ENCODE measurements at places on chromosomes 7 and 10.

DNA sequence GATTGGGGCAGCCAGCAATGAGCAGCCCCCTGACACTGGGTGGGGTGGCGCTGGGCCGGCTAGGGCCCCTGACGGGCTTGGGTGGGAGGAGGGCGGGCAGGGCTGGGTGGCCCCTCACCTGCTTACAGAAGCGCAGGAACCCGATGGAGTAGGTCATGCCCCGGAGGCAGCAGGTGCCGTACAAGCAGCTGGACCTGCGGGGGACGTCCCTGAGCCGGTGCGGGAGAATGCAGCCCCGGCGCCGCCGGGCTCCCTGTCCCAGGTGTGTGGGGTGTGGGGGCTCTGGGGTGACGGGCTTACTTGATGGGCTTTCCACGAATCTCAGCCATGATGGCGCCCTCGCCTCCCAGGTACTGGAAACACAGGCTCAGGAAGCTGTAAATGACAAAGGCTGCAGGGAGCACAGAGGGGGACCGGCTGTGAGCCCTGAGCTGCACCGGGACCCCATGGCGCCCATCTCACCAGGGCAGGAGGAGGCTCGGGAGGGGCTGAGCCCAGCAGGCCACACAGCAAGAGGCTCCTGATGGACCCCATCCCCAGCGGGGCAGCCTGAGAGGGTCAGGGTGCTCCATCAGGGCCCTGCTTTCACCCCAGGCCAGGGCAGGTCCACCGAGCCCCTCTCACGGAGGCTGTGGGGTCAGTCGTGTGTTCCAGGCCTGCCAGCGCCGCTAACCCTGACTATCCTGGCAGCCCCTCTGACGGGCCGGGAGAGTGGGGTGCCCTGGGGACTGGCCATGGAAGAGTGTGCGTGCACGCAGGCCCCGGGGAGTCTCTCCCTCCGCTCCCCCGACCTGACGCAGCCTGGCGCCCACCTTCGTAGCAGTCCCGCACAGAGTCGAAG lies 5.8 kb downstream of the TMEM184A start:
- DNase-seq, result no peak

- DNase-seq, result no peak
These were observed 13.3 kb upstream of the DKK1 start for GRCh38 chr10:52300599-52301277.

DNA sequence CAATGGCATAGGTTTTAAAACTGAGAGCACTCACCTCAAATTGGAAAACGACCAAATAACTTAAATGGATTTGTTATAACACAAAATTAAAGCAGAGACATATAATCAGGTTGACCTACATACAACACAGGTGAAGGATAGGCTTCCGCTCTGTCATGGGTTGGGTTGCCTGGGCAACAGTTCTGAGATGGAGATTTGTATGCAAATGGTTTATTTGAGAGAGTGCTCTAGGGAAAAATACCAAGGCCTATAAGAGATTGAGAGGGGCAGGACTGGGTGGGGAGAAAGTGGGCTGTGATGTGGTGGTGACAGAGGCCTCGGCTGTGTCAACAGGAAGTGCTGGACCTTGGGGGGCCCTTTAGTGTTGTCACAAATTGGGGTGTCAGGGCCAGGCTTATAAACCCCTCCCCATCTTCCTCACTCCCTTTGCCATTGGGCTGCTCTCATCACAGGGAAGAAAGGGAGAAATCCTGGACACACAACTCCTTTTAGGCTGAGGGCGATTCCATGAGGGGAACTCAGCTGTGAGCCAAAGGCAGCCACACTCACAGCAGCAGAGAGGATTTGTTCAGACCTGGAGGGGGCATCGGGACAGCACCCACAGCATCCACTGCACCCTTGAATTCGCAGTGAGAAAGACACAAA lies 105.4 kb upstream of the LYZL1 start:
- DNase-seq, result no peak

- DNase-seq, result no peak
These were observed 117.8 kb downstream of the ABLIM1 start for GRCh38 chr10:114540236-114540635.

DNA sequence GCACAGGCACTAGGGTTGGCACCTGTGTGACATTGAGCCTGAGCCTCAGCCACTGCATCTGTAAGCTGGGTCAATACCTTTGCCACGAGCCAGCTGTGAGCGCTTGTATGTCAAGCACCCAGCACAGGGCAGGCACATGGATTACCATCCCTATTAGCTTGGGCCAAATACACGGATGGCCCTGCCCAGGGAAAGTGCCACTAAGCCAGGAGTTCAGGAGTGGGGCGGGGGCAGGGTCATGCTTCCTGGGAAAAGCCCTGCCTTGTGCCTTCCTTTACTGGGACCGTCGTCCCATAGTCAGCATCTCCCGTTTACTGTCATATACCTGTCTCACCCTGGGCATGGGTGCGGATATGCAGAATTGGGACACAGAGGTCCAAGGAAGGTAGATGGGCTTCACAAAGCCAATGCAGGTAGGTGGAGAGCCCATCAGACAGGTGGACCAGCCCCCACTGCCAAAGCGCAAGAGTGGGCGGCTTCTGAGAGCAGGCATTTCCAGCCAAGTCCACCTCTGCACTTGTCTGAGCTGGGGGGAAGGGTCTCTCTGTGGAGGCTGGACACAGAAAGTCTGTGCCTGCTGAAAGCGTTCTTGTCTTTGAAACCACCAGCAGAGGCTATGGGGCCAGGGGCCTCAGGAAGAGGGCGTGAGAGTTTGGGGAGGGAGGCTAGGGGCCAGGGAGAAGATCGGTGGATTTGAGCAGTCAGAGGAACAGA lies 72.6 kb downstream of the VWA2 start:
- no peak for DNase-seq

GRCh38 chr10:7312488-7312857 lies 98.4 kb downstream of the SFMBT2 start:
- no peak for DNase-seq

DNA sequence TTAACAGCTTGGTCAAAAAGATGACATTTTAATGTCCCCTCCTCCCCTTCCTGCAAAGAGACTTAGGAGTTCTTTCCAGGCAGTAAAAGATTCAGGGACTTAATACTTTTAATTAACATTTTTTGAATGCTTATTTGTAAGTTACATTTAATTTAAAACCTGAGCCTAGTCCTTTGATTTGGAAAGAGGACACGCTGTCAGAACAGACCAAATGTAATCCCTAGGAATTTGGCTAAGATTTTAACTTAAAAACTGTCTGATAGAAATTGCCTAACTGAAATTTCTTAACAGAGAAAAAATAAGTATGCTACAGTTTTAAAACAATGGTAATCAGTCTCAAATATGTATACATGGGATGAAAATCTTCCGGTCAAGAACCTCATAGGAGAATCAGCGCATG lies 98.5 kb downstream of the NRP1 start:
- DNase-seq, result no peak

GRCh38 chr7:128974241-128974934 lies 36.7 kb downstream of the IRF5 start:
- no peak for DNase-seq

DNA sequence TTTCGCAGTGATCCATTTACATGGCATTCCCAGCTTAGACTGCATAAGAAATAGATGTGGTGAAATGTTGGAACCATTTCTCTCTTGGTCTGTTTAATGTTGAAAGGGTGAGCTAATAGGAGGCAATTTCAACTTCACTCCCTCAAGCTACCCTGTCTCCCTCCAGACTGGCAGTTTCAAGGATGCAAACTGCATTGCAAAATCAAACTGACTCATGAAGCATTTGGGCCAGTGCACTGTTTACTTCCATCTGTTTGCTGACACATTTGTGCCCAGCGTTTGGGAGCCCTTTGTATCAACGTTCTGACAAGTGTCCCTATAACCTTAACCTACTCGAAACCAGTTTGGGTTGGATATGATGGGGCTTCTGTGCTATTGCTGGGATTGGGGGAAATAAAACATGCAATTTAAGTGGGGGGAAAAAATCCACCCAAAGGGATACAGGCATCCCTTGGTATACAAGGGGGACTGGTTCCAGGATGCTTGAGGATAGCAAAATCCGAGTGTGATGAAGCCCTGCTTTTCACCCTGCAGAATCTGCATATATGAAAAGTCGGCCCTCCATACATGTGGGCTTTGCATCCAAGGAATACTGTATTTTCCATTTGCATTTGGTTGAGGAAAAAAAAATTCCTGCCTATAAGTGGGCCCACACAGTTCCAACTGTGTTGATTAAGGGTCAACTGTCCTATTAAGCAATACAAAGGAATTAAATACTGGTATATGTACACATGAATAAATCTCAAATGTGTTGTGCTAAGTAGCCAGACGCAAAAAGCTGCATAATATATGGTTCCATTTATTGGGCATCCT lies 15.6 kb downstream of the RHEB start:
- peak; percentile 86 for DNase-seq

DNA sequence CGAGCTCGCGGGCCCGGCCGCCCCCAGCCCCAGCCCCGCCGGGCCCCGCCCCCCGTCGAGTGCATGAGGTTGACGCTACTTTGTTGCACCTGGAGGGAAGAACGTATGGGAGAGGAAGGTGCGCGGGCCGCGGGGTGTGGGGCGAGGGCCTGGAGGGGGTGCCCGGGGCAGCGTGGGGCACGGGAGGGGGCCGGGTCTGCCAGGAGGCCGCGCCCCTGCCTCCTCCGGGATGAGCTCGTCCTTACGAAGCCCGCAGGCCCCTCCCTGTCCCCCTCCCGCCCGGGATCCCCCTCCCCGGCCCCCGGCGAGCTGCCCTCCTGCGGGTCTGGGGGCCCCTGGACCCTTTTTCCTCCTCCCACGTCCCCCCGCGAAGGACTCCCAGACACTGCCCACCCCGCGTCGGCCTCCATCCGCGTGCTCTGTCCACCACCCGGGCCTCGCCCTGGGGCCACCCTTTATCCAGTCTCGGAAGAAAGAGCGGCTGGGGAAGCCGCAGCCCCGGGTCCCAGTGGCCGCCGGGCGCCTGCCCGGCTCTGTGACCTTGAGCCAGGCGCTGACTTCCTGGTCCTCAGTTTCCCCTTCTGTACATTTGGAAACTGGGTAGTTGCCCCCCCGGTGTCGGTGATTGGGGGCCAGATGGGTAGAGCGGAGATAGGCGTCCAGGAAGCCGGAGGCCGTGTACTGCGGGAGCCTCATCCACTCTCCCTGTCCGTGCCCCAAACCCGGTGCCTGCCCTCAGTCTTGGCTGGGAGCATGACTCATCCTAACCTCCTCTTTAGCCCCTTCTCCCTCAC lies 521 bp downstream of the LIMK1 start:
- no peak for DNase-seq

DNA sequence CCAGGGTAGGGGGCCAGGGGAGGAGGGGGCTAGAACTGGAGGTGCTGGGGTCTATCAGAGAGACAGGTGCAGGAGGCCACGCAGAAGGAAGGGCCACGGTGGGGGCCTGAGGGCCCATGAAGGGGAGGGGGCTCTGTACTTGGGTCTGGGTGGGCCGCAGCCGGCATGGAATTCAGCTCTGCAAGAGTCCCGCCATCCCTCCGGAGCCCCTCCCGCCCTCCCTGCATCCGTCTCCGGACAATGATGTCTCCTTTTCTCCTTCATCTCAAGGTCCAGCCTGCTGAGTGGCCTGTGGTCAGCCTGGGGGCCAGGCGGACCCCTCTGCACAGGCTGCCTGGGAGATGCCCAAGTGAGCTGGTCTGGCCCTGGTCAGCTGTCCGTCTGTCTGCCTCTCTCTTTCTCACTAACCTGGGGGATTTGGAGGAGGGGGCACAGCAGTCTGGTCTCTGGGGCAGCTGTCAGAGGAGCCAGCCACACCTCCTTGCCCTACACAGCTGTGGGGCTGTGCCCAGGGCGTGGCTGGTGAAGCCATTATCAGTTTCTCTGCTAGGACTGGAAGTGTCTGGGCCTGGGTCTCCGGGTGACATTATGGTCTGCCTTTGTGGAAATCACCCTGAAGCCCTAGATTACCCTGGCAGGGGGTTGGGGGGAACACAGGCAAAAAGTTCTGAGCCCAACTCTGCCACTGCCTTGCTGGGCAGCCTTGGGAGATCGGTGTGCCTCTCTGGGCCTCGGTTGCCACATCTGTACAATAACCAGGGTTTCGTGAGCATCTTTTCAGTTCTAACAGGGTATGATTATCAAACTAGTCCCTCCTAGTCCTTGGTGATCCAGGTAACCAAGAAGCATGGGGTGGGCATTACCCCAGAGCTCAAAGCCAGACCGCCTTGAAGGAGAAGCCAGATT lies 19.0 kb upstream of the HSPB1 start:
- no peak for DNase-seq

DNA sequence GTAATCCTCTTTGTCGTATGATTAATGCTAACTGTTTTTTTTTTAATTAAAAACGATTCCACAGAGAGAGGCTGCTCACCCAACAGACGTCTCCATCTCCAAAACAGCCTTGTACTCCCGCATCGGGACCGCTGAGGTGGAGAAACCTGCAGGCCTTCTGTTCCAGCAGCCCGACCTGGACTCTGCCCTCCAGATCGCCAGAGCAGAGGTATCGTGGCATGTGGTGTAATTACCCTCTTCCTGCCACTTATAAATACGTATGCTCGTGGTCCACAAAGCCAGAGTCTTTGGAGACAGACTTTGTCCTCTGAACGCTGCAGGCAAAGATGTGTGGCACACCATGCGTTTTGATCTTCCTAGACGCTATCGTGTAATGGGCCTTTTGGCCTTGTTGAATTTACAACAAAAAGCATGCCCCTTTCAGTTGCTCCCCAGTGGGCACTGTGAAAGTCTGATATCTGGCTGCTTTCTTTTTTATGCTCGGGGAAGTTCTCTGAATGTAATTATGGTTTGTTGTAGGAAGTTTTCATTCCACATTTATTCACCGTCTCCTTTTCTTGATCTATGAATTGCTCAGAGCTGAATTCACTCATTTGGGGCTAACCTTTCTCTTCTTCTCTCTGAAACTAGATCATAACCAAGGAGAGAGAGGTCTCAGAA lies 33.6 kb upstream of the BTBD16 start:
- DNase-seq, result no peak

- DNase-seq, result no peak
These were observed 186.7 kb downstream of the ADAM12 start for GRCh38 chr10:126201603-126202002.

DNA sequence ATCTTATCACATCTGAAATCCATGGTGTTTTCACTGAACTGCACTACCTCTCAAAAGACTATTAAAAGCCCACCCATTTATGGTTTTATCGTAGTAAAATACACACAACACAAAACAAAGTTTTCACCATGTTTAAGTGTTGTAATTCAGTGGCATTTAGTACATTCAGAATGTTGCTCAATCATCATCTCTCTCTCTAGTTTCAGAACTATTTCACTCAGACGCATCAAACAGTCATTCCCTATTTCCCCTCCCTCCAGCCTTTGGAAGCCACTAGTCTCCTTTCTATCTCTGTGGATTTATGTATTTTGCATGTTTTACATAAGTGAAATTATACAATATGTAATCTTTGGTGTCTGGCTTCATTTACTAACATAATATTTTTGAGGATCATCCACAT lies 332.6 kb downstream of the TNS3 start:
- DNase-seq, result no peak

DNA sequence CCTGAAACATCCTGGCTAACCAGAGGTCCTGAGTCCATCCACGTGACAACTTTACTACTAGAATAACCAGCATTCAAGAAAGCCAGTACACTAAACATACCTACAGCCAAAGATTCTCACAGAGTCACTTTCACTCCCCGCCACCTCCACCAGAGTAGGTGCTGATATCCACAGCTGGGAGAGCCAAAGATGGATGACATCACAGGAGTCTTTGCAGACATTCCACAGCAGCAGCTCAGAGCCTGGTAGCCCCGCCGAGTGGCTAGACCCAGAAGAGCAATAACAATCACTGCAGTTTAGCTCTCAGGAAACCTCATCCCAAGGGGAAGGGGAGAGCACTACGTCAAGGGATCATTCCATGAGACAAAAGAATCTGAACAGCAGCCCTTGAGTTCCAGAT lies 13.5 kb upstream of the ADAM22 start:
- DNase-seq, result no peak

GRCh38 chr10:60192946-60193345 lies 196.7 kb downstream of the ANK3 start:
- no peak for DNase-seq

GRCh38 chr10:12974491-12975199 lies 26.9 kb downstream of the CCDC3 start:
- DNase-seq, result no peak

Data from AG09309 (cell line).